ENCODE measurements at places on chromosomes 2 and 18. TPM values are rescaled to one million over a fixed set of nuclear protein-coding genes. Genes with fewer than 3 reads are reported as not detected.

The SF3B6 gene
- 180 TPM for total RNA-seq

The SLC38A11 gene
- not detected for total RNA-seq

The CFLAR gene
- 69.2 TPM for total RNA-seq

The GALM gene
- total RNA-seq: not detected

The IL18R1 gene
- 3.5 TPM for total RNA-seq

The CD8A gene
- not detected for total RNA-seq

The CDH7 gene
- total RNA-seq: not detected

The BCL2 gene
- total RNA-seq: 3.0 TPM

The CCL20 gene
- 18.0 TPM for total RNA-seq

The MPP4 gene
- not detected for total RNA-seq

The LIMS3 gene
- 1.5 TPM for total RNA-seq

The CRYGC gene
- not detected for total RNA-seq

The TEX44 gene
- total RNA-seq: not detected

The ARHGEF4 gene
- 52.0 TPM for total RNA-seq

The SMYD5 gene
- 34.4 TPM for total RNA-seq

The BMP10 gene
- total RNA-seq: not detected

The MAPK4 gene
- not detected for total RNA-seq
